ENCODE measurements at places on chromosomes 5 and 9.

GRCh38 chr9:76245518-76245917 is 148.7 kb downstream of the RFK start:
- no peaks in the 10 kb centered on the region for H3K27me3 ChIP-seq
- no peak overlapping the region for H3K4me3 ChIP-seq
- H3K27ac ChIP-seq = no peak overlapping the region
- H3K4me1 ChIP-seq = no peaks in the 10 kb centered on the region
- no peak for DNase-seq

DNA sequence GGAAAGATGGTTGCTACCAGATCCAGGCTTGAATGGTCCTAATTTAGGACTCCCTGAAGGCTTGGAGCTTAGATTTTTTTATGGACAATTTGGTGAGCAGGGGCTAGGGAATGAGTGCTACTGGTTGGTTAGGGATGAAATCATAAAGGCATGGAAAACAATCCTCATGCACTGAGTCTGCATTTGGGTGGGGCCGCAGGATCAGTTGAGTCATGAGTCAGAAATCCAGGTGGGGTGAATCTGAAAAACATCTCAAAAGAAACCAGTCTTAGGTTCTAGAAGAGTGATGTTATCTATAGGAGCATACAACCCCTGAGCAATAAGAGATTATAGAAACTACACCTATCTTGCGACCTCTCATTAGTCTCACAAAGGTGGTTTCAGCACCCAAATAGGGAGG is 300.0 kb downstream of the KIF4B start:
- H3K4me3 ChIP-seq = no peak overlapping the region
- H3K27ac ChIP-seq = no peak overlapping the region
- H3K27me3 ChIP-seq = peaks cover 3% of the 10 kb centered on the region
- no peak for DNase-seq
- H3K4me1 ChIP-seq = peaks cover 10% of the 10 kb centered on the region

DNA sequence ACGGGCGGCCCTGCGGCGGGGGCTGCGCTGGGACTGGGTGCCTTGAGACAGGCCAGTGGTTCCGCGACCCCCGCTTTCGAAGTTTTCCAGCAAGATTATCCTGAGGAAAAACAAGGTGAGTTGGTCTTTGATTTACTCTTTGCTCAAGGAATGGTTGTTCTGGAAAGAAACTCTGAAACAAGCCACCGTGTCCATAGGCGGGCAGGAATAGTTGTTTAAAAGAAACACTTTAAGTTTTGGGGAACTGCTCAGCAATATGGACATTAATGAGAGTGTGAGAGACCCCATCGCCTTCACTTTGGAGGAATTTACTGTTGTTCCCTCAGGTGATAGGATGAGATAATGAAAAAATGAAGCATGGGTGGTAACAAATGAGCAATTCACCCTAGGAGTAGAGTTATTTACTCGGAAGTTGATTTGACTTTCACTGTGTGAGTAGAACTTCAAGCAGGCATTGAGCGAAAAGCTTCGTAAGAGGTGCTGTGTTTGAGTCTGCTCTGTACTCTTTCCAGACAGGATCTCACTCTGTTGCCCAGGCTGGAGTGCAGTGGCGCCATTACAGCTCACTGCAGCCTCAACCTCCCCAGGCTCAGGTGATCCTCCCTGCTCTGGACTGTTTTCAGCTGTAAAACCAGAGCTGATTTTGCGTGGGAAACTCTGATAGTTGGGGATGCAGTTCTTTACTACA is 1.1 kb downstream of the DMRTA1 start:
- H3K27ac ChIP-seq = peak overlapping the region; percentile 43
- no peak for DNase-seq
- H3K27me3 ChIP-seq = peaks cover 28% of the 10 kb centered on the region
- H3K4me3 ChIP-seq = peak overlapping the region; percentile 88

DNA sequence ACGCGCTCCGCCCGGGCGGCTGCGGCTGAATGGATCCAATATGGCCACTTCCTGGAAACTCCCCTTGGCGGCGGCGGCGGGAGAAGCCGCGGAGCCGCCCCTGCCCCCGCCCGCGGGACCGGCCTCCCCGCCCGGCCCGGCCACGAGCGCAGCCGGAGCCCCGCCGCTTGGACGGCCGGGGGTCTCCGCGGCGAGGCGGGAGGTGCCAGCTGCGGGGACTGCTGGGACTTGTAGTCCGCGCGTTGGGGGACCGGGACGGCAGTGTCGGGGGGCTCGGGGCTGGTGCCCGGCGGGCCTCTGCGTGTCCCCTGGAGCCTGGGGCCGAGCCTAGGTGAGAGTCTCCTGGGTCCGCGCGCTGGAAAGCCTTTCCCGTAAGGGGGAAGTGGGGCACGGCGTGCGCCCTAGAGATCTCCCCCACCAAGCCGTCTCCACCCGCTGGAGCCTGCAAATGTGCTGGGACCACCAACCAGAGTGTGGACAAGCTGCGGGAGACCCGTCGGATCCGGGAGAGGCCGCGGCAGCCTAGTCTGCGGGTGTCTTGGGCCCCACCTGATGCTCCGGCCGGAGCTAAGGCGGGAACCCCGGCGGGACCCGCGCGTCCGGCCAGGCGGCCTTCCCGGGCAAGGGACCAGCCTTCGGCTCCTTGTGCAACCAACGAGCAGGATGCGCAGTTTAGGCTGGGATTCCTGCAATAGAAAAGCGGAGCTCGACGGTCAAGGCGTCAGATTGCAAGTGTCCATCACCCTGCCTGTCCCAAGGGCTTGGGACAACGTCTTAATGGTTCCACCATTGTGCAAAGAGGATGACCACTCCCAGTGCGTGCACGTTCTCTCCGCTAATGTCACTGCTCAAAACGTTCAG is at the start of gene SEPTIN8:
TSS of gene SEPTIN8 (minus strand) at position 31 of the 861 bp plus-strand sequence. CDS start 102 bp downstream, outside the sequence.
- no peaks in the 10 kb centered on the region for H3K36me3 ChIP-seq
- H3K27me3 ChIP-seq = peaks cover 35% of the 10 kb centered on the region
- peak; percentile 47 for DNase-seq
- no peak within 1 kb of the TSS for H3K27ac ChIP-seq
- peaks cover 21% of the 10 kb centered on the region for H3K4me1 ChIP-seq
- H3K4me3 ChIP-seq = peak within 1 kb of the TSS; percentile 92

DNA sequence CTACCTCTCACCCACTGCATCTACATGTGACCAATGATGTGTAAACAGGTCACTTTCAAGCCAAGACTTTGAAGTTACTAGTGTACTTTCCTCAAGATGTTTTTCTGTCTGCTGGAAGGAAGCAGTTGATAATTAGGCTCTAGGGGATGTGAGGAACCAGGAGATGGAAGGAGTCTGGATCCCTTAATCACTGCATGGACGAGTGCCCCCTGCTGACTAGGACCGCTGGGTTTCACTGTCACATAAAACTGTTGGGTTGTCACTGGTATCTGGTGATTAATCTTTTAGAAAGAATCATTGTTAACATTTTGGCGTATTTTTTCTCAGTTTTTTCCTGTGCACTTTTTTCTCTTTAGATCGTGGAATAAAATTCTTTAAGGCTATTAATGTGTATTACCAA is 79.5 kb downstream of the SREK1 start:
- DNase-seq = no peak
- no peaks in the 10 kb centered on the region for H3K27me3 ChIP-seq
- H3K36me3 ChIP-seq = peaks cover 6% of the 10 kb centered on the region

- no peaks in the 10 kb centered on the region for H3K36me3 ChIP-seq
- DNase-seq = no peak
- H3K4me3 ChIP-seq = no peak overlapping the region
- peaks cover 35% of the 10 kb centered on the region for H3K4me1 ChIP-seq
- H3K27ac ChIP-seq = no peak overlapping the region
Observed at GRCh38 chr5:14228219-14228618, 85.1 kb downstream of the TRIO start.

- H3K27ac ChIP-seq = peak overlapping the region; percentile 57
- H3K36me3 ChIP-seq = peaks cover 4% of the 10 kb centered on the region
- H3K4me1 ChIP-seq = peaks cover 17% of the 10 kb centered on the region
- peak overlapping the region; percentile 52 for H3K4me3 ChIP-seq
- H3K27me3 ChIP-seq = peaks cover 3% of the 10 kb centered on the region
Observed at GRCh38 chr9:125407432-125407973, 145.9 kb downstream of the GAPVD1 start.

GRCh38 chr5:127562252-127562651 is 44.8 kb downstream of the PRRC1 start:
- H3K4me3 ChIP-seq = no peak overlapping the region
- peak; percentile 8 for DNase-seq
- no peak overlapping the region for H3K27ac ChIP-seq

- no peaks in the 10 kb centered on the region for H3K36me3 ChIP-seq
- H3K4me1 ChIP-seq = peaks cover 37% of the 10 kb centered on the region
- no peak for DNase-seq
- no peaks in the 10 kb centered on the region for H3K27me3 ChIP-seq
- no peak overlapping the region for H3K4me3 ChIP-seq
Observed at GRCh38 chr5:55597014-55597981, 62.5 kb upstream of the PLPP1 start.

DNA sequence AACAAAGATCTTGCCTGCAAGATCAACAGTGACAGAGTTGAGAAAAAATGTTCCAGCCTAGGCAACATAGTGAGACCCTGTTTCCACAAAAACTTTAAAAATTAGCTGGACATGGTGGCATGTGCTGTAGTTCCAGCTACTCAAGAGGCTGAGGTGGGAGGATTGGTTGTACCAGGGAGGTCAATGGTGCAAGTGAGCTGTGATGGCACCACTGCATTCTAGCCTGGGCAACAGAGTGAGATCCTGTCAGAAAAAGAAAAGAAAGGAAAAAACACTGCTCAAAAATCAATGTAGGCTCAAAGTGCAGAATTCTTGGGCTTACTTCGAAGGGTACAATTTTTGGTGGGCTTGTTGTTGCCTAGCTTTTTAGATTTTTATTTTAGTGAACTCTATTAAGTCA is 145.4 kb downstream of the PLPPR1 start:
- H3K4me3 ChIP-seq = no peak overlapping the region
- H3K36me3 ChIP-seq = no peaks in the 10 kb centered on the region
- no peak for DNase-seq
- H3K27ac ChIP-seq = no peak overlapping the region
- no peaks in the 10 kb centered on the region for H3K27me3 ChIP-seq

- no peaks in the 10 kb centered on the region for H3K4me1 ChIP-seq
- H3K36me3 ChIP-seq = peaks cover 4% of the 10 kb centered on the region
- no peak overlapping the region for H3K27ac ChIP-seq
- no peak for DNase-seq
Observed at GRCh38 chr9:133786371-133786753, 48.2 kb upstream of the SARDH start.

DNA sequence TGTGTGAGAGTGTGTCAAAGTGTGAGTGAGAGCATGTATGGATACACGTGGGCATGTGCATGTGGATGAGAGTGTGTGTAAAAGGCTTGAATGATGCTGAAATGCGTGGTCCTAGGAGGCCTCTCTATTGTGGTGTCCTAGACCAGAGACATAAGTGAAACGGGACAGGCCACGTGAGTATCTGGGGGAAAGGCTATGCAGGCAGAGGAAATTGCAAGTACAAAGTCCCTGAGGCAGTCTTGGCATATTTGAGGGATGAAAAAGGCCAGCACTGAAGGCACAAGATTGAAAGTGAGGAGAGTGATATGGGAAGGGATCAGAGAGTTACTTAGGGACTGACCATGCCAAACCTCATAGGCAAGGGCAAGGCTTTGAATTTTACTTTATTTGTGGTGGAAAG is 67.2 kb upstream of the CCDC152 start:
- no peaks in the 10 kb centered on the region for H3K27me3 ChIP-seq
- H3K36me3 ChIP-seq = no peaks in the 10 kb centered on the region
- H3K4me1 ChIP-seq = no peaks in the 10 kb centered on the region
- DNase-seq = no peak

GRCh38 chr9:120742951-120743416 is 28.7 kb upstream of the MEGF9 start:
- no peak overlapping the region for H3K27ac ChIP-seq
- H3K36me3 ChIP-seq = peaks cover 6% of the 10 kb centered on the region
- H3K27me3 ChIP-seq = no peaks in the 10 kb centered on the region
- no peak overlapping the region for H3K4me3 ChIP-seq
- DNase-seq = no peak

GRCh38 chr5:53895091-53895683 is 334.7 kb downstream of the NDUFS4 start:
- DNase-seq = no peak
- H3K4me3 ChIP-seq = no peak overlapping the region
- H3K4me1 ChIP-seq = no peaks in the 10 kb centered on the region
- H3K27me3 ChIP-seq = no peaks in the 10 kb centered on the region
- no peaks in the 10 kb centered on the region for H3K36me3 ChIP-seq

GRCh38 chr5:117551236-117551635 is 976.6 kb upstream of the SEMA6A start:
- no peak overlapping the region for H3K4me3 ChIP-seq
- no peaks in the 10 kb centered on the region for H3K27me3 ChIP-seq
- H3K36me3 ChIP-seq = no peaks in the 10 kb centered on the region
- H3K27ac ChIP-seq = no peak overlapping the region

DNA sequence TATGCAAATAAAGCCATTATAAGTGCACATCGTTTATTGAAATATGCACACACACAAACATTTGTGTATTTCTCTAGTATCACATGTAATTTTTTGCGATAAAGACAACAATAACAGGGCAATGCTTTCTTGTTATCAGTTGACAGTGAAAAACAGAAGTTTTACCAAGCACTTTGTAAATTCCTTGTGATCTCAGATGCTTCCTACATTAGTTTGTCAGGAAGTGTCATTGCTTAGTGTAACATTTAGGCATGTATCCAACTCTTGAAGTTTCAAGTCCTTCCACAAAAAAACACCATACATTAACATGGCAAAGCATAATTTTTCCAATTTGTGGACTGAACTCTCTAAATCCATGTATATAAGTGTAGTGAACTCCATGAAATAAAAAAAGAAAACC is 46.4 kb downstream of the MOCS2 start:
- H3K27me3 ChIP-seq = no peaks in the 10 kb centered on the region
- H3K36me3 ChIP-seq = no peaks in the 10 kb centered on the region
- no peak for DNase-seq
- H3K4me1 ChIP-seq = no peaks in the 10 kb centered on the region

- H3K36me3 ChIP-seq = no peaks in the 10 kb centered on the region
- peaks cover 12% of the 10 kb centered on the region for H3K4me1 ChIP-seq
- H3K27ac ChIP-seq = no peak overlapping the region
- DNase-seq = no peak
- no peak overlapping the region for H3K4me3 ChIP-seq
Observed at GRCh38 chr9:131291795-131292315, 2.3 kb downstream of the PLPP7 start.

DNA sequence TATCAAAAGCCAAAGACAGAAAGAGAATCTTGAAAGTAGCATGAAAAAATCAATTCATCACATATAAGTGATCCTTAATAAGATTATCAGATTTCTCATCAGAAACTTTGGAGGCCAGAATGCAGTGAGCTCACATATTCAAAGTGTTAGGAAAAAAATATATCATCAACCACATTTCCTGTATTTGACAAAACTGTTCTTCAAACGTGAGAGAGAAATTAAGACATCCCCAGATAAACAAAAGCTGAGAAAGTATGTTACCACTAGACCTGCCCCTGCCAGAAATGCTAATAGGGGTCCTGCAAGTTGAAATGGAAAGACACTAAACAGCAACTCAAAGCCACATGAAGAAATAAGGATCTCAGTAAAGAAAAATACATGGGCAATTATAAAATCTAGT is 29.9 kb downstream of the HACD4 start:
- DNase-seq = no peak
- no peaks in the 10 kb centered on the region for H3K4me1 ChIP-seq
- H3K27ac ChIP-seq = no peak overlapping the region
- H3K36me3 ChIP-seq = peaks cover 39% of the 10 kb centered on the region
- H3K4me3 ChIP-seq = no peak overlapping the region

- no peak for DNase-seq
- peaks cover 7% of the 10 kb centered on the region for H3K4me1 ChIP-seq
- no peak overlapping the region for H3K4me3 ChIP-seq
- no peaks in the 10 kb centered on the region for H3K36me3 ChIP-seq
- H3K27me3 ChIP-seq = peaks cover 38% of the 10 kb centered on the region
- H3K27ac ChIP-seq = no peak overlapping the region
Observed at GRCh38 chr5:135075621-135076020, 41.6 kb upstream of the PITX1 start.

GRCh38 chr5:159581502-159582249 is 251.4 kb upstream of the IL12B start:
- no peaks in the 10 kb centered on the region for H3K36me3 ChIP-seq
- H3K27me3 ChIP-seq = no peaks in the 10 kb centered on the region
- no peak for DNase-seq
- no peak overlapping the region for H3K4me3 ChIP-seq
- no peak overlapping the region for H3K27ac ChIP-seq
- peaks cover 8% of the 10 kb centered on the region for H3K4me1 ChIP-seq
